RKO (cell line): ENCODE measurements at places on chromosomes 5 and 9.

DNA sequence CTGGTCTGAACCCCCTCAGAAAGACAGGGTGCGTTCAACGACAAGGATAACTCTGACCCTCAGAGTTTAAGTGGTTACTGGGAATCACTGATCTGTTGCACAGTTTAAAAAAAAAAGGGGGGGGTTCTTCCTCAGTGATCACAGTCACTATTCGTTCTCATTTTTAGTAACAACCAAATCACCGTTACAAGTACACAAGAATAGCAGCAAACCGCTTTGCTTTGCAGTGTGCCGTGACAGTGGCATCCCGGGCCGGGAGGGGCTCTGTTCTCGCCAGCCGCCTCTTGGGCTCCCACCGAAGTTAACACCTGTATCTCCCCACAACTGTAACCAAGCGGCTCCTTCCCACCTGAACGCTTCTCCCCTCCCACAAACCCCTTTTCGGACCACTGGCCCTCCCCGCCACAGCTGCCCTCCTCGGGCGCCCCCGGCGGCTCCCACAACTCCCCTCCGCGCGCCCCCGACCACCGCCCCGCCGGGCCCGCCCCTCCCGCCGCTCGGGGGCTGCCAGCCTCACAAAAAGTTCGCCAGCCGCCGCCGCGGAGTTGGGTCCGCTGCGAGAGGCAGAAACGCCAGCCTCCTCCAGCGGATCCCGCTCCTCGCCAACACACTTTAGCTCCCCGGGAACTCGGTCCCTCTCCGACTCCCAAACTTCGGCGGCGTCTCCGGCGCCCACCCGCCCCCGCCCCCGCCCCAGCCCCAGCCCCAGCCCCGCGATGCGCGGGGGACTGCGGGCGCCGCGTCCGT lies 1.2 kb downstream of the SSBP2 start:
- DNase-seq, result no peak

- DNase-seq, result no peak
Measured at GRCh38 chr9:33908749-33909148, 91.8 kb downstream of the UBE2R2 start.

DNA sequence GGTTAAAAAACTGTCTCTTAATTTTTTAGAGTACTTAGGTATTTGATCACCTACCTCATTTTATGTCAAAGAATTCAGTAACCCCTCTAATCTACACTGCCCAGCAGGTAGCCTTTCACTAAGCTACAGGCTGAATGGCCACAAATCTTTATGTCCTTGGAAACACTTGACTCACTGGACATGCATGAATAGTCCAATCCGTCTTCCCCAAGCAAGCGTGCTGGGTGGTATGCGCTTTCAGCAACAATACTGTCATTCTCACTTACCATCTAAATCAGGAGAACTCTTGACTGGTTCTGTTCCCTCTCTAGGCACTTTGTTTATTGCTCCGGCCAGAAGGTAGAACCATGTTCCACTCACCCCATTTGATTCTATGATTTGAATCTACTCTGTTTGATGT lies 73.1 kb downstream of the TRPM3 start:
- no peak for DNase-seq

DNA sequence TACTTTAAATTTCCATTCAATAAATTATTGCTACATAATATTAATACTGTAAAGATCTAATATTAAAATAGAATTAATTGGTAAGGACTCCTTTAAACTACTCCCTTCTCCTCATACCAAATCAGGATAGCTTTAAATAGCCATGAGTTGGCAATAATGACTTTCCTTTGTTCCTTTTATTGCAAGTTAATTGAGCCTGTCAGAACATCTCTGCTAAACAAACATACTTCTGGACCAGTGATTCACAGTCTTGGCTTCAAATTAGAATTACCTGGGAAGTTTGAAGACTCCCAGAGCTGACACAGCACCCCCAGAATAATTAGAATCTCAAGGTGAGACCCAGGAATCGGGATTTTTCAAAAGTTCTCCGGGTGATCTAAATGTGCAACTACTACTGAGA lies 18.7 kb downstream of the C5orf58 start:
- DNase-seq, result no peak

GRCh38 chr9:122814545-122814944 lies 13.8 kb downstream of the PDCL start:
- DNase-seq, result no peak

GRCh38 chr5:81183811-81184748 lies 49.0 kb upstream of the CKMT2 start:
- DNase-seq, result no peak

GRCh38 chr9:68872026-68872501 lies 141.8 kb downstream of the PRKACG start:
- no peak for DNase-seq

DNA sequence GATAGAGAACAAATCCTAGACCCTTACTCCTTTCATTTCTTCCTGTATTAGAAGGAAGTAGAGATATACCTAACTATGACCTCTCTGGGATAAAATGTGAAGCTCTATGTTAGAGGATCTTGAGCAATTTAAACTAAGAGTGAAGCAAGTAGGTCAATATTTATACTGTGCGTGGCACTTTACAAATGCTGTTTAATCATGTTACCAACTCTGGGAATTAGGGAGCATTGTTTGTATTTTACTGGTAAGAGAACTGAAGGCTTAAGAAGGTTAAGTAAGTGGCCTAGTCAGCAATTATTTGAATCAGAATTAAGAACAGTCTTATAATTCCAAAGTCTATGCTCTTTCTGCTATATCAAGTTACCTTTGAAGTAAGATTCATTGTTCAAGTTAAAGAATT lies 12.0 kb downstream of the TNC start:
- no peak for DNase-seq

DNA sequence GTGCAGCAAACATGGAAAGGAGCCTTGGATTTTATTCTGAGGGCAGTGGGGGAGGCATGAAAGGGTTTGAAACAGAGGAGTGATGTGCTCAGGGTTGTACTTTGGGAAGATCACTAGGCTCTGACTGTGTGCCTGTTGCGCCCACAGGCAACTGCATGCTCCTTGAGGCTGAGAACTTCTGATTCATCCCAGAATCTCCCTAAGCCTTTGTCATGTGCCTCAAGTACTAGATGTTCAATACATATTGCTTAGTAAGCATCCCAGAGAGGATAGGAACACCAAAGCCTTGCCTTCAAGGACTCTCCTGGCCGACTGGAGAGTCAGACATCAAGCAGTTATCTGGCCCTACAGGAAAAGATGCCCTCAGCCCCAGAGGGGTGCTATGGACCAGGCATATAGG lies 54.1 kb downstream of the ARHGEF37 start:
- no peak for DNase-seq

GRCh38 chr5:40962207-40962955 lies 53.1 kb downstream of the C7 start:
- peak; percentile 9 for DNase-seq
